ENCODE measurements at places on chromosomes 7 and 10. TPM values are rescaled to one million over a fixed set of nuclear protein-coding genes. Genes with fewer than 3 reads are reported as not detected.

The APBB1IP gene
- 14.8 TPM for total RNA-seq

The CACNB2 gene
- total RNA-seq = under 0.01 TPM

The HYAL4 gene
- total RNA-seq = not detected

The TFPI2 gene
- 8.7 TPM for total RNA-seq

The SMKR1 gene
- total RNA-seq = 0.72 TPM

The EGFR gene
- 104 TPM for total RNA-seq

The PON3 gene
- total RNA-seq = 0.88 TPM

The PTPN20 gene
- total RNA-seq = 9.1 TPM

The DYDC2 gene
- total RNA-seq = not detected

The NKX2-3 gene
- not detected for total RNA-seq

The TAS2R3 gene
- total RNA-seq = 3.2 TPM

The CDC14C gene
- 0.29 TPM for total RNA-seq

The KEL gene
- not detected for total RNA-seq

The CYP2C9 gene
- total RNA-seq = not detected

The EPC1 gene
- total RNA-seq = 30.8 TPM

The WNT8B gene
- total RNA-seq = not detected

The GPR37 gene
- total RNA-seq = 0.29 TPM

The SEMA3C gene
- total RNA-seq = 421 TPM

The INMT gene
- total RNA-seq = 1.5 TPM

The SGCE gene
- 59.8 TPM for total RNA-seq

The NUTM2E gene
- not detected for total RNA-seq

The MMP21 gene
- total RNA-seq = not detected

The TCAF1 gene
- total RNA-seq = 57.2 TPM

The ARMH3 gene
- total RNA-seq = 9.1 TPM

The AEBP1 gene
- 219 TPM for total RNA-seq

The DUS4L gene
- 5.4 TPM for total RNA-seq

The PRPS1L1 gene
- total RNA-seq = not detected
